RPMI8226 (cell line): ENCODE measurements at places on chromosomes 16 and 17.

DNA sequence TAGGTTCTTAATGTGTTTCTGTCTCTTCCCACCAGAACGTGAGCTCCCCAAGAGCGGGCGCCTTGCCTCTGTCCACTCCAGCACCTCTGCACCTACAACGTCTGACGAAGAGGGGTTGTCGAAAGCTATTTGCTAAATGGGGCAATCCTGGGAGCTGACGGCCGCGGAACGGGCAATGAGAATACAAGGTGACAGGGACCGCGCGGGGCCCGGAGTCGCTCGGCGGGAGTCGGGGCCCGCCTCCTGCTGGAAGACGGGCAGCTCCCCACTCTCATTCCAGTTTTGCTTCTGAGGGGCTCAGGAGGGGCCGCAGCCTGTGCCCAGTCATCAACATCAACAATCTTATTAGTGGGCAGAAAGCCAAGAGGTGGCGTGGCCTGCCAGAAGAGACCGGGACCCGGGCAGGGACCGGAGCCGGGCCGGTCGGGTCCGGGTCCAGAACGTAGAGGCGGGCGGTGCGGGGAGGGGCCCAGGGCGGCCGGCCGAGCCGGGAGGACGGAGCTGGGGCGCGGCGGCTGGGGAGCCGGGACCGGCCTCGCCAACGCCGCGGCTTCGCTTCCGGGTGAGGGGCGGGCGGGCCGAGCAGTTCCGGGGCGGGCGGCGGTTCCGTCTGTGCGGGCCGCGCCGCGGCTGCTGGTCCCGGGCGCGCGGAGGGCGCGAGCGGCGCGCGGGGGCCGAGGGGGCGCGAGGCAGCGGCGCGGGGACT lies at the start of gene MOSMO:
Gene MOSMO, plus strand, starts transcription at position 603 of the 706 bp plus-strand sequence. CDS start 191 bp downstream, outside the sequence.
- peak; percentile 73 for DNase-seq

GRCh38 chr17:37541880-37542660 lies 52.4 kb downstream of the DUSP14 start:
- DNase-seq, result no peak

DNA sequence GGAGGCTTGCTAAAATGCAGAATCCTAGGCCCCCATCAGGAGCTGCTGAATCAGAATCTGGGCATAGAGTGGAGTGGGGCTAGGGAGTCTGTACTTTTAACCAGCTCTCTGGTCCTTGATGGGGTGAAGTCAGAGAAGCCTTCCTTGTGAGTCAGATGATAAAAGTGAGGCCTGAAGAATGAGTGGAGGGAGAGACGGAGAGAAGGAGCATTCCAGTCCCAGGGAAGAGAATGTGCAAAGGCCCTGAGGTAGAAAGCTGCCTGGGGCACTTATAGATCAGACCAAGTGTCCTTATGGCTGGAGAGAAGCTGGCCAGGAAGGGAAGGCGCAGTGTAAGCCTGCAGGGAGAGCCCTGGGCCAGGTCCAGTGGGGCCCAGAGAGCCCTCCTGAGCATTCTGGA lies 235.1 kb upstream of the NLRP1 start:
- no peak for DNase-seq

GRCh38 chr16:51313198-51313597 lies 162.1 kb upstream of the SALL1 start:
- no peak for DNase-seq

DNA sequence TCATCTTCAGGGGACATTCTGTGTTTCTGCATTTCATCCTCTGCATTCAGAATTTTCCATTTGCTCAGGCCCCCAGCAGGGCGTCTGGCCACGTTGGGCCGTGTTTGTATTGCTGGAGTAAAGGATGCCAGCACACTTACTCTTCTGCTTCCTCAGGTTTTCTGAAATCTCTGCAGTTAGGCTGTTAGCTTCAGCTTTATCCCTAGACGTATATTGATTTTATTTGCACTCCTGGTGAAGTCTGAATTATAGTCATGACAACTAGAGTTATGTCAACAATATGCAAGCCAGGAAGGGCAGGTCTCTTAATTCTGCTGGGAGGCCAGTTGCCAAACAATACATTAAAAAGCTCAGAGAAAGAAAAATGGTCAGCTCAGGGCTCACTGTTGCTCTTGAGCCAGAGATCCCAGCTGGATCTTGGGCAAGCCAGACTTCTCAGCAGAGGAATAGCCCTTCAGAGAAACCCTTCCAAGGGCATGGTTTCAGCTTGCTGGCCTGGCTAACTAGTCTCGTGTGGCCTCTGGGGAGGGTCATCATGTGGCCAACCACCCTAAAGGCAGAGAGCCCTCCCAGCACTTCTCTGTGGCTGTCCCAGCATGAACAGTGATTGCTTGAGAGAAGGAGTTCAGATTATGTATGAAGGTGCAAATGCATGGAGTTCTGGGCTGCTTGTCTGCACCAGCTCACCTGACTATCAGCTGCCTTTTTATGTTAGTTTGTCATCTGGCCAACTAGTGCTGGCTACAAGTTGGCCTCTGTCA lies 110.2 kb upstream of the CACNG5 start:
- no peak for DNase-seq

- no peak for DNase-seq
Measured at GRCh38 chr17:73571511-73572130, 72.6 kb downstream of the SDK2 start.

GRCh38 chr17:33976831-33977230 lies 278.3 kb upstream of the CCL2 start:
- DNase-seq, result no peak

GRCh38 chr16:27240948-27241531 lies 27.5 kb downstream of the NSMCE1 start:
- no peak for DNase-seq

- no peak for DNase-seq
Measured at GRCh38 chr17:40906613-40907012, 21.6 kb upstream of the KRT20 start.

DNA sequence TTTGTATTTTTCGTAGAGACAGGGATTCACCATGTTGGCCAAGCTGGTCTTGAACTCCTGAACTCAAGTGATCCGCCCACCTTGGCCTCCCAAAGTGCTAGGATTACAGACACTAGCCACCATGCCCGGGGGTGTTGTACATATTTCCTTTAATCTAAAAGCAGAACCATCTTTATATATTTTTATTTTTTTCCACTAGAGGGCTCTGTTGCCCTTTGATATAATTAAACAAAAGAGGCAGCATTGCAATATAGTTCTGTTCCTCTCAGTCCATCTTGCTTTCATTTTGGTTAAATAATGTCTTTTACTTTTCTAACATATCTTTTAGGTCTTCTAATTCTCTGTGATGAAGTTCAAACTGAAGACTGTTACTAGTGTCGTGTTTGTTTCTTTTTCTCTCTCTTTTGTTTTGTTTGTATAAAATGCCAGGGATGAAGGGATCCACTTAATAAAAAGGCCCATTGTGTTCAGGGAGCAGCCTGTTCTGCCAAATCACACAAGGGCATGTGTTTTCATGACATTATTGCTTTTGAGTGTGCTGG lies 23.4 kb downstream of the WWOX start:
- peak; percentile 55 for DNase-seq

DNA sequence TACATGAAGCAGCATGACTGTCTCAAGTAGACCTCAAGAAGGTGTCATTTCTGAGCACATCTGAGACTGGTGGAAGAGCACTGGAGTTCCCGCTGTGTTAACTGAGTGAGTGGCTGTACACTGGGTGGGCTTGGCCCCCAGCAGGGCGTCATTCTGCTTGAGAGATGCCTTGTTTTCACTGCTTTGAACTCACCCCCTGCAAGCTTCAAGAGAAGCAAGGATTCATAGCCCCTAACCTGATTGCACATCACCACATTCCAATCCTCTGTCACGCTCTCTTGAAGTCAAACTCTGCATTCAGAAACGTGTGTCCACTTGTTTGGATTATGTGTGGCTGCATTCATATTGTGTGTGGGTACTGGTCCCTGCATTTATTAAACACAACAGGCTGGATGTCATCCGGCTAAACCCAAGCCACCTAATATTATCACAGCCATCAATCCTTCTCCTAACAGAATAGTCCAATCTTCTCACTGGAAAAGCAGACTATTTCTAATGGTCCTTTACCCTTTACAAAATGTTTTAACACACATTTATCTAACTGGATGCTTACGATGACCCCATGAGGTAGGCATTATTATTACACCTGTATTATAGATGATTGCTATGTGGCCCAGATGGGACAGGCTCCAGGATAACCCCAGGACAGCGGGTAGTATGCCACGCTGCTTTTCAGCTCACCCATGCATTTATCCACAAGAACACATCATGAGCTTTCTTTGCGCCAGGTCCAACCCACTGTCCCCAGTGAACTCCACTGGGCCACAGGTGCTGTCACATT lies 76.3 kb downstream of the USP31 start:
- no peak for DNase-seq

DNA sequence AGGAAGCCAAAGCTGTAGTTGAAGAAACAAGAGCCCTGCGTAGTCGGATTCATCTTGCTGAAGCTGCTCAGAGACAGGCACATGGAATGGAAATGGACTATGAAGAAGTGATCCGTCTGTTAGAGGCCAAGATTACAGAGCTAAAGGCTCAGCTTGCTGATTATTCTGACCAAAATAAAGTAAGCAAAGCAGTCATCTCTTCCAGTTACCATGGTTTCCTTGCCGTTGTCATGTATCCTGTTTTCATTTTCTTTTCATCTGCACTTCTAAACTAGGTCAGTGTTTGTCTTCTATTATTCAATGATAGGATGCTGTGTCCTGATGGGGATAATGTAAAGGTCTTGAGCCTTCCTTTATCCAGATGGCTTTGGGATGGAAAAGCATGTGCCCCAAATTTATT lies 104.3 kb downstream of the STXBP4 start:
- DNase-seq, result no peak

DNA sequence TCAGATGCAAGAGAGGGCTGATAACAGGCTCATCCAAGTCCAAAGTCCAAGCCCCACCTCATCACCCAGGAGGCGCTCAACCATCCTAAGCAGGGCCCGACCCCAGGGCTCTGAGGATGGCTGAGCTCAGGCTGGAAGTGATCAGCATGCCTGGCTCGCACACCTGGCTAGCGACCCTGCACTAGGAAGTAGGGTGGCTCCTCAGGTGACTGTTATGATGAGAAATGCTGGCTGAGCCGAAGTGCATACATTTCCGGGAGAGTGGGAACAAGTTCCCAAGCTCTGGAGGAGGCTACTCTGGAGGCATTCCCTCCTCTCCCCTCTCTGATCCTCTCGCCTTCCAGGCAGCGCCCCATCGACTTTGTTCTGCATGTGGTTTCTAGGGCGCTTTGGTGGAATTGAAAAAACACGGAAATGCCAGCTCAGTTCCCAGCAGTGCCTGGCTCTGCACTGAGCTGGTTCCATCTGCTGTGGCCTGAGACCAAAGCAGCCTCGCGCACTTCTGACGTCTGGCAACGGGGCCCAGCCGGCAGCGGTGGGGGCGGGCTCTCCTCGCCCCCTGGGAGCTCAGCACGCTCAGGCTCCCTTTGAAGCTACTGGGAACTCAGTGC lies 130.3 kb downstream of the IRF8 start:
- no peak for DNase-seq

DNA sequence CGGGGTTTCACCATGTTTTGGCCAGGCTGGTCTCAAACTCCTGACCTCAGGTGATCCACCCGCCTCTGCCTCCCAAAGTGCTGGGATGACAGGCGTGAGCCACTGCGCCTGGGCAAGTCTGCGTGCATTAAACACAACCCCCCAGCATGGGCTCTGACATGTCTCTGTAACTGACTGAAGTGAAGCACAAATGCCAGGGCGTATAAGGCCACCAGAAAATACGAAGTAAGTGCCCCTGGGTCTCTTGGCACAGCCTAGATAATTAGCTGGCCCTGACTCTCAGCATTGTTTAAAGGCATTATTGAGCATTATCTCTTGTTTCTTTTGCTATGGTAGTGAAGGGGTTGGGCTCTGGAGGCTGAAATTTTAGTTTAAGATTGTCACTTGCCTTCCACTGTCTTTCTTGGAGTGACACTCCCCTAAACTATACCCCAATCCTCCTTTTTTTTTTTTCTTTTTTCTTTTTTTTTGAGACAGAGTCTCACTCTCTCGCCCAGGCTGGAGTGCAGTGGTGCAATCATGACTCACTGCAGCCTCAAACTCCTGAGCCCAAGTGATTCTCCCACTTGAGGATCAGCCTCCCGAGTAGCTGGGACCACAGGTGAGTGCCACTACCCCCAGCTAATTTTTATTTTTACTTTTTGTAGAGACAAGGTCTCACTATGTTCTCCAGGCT lies 8.2 kb upstream of the SEC14L1 start:
- DNase-seq, result no peak

DNA sequence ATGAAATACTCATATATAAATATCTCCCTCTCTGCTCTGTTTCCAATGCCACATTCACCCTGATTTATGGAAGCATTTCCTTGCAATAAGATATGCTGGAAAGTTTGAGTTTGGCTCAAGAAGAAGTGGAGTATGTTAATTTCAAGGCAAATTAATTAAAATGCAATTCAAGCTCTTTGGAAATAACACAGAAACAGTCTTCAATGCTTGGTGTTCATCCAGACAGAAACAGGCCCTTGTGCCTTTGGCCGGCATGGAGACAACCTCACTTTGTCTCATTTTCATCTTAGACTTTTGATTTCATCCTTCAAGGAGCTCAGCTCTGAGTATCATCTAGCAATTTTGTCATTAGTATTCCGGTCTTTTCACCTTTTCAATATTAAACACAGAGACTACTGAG lies 210.0 kb downstream of the C16orf95 start:
- no peak for DNase-seq

DNA sequence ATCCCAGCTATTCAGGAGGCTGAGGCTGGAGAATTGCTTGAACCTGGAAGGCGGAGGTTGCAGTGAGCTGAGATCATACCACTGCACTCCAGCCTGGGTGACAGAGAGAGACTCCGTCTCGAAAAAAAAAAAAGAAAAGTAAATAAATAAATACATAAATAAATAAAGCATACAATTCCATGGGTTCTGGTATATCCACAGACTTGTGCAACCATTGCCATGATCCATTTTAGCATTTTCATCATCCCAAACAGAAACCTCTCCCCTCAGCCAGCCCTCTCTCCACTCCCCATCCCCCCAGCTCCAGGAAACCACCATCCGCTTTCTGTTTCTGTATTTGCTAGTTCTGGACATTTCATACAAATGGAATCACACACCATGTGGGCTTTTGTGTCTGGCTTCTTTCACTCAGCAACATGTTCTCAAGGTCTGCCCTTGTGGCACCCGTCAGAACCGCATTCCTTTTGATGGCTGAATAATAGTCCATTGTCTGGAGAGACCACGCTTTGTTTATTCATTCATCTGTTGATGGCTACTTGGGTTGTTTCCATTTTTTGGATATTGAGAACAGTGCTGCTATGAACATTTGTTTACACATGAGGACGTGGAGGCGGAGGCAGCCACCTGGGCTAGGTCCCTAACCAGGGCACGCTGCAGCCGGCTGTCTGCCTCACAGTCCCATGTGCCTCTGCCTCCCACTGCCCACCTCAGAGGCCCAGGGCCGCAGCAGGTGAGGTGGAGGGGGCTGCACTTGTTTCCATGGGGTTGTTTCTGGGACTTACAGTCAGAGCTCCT lies 76.2 kb downstream of the NT5M start:
- DNase-seq, result no peak

DNA sequence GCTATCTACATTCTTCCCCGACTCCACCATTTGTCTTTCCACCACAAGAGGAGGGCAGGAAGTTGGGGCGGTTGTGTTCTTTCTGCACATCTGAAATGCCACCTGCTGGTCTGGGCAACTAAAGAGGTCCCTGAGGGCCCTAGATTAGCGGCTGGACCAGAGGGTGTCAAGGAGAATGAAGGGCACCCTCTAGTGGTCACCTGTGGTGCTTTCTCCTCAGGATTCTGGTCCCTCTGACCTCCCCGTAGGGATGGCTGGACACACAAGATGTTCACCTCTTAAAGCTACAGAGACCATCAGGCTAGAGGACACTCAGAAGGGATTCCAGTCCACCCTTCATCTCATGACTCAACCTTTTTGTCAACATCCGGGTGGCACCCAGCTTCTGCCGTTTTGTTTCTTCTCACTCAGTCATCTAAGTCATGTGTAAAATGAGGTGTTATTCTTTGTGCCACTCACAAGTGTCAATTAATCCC lies 2.9 kb upstream of the SCIMP start:
- DNase-seq, result peak; percentile 79

GRCh38 chr17:19714542-19715411 lies 1.6 kb downstream of the SLC47A2 start:
- DNase-seq, result peak; percentile 51
